ENCODE measurements at places on chromosomes 7 and 10. TPM values are rescaled to one million over a fixed set of nuclear protein-coding genes. Genes with fewer than 3 reads are reported as not detected.

Gene CRYGN
- 0.15 TPM for total RNA-seq

Gene ZPBP
- total RNA-seq: not detected

Gene PAPOLB
- 0.11 TPM for total RNA-seq

Gene MINPP1
- total RNA-seq: 28.2 TPM

Gene ESYT2
- total RNA-seq: 68.8 TPM

Gene TCF7L2
- 114 TPM for total RNA-seq

Gene OSBPL3
- 11.0 TPM for total RNA-seq

Gene KDM7A
- 33.4 TPM for total RNA-seq

Gene GRM3
- not detected for total RNA-seq

Gene ADAMTS14
- total RNA-seq: 0.95 TPM

Gene NDUFA5
- 98.6 TPM for total RNA-seq

Gene NEUROG3
- 2.4 TPM for total RNA-seq

Gene C7orf25
- total RNA-seq: 6.0 TPM

Gene HACD1
- 6.1 TPM for total RNA-seq

Gene COBL
- 75.7 TPM for total RNA-seq

Gene BAMBI
- 0.85 TPM for total RNA-seq

Gene CDK1
- 12.9 TPM for total RNA-seq

Gene FAM25G
- total RNA-seq: 2.9 TPM

Gene ASB10
- not detected for total RNA-seq

Gene UNCX
- total RNA-seq: not detected

Gene IGF2BP3
- not detected for total RNA-seq

Gene ATOH7
- 0.22 TPM for total RNA-seq

Gene CPA4
- total RNA-seq: not detected

Gene ANKRD7
- total RNA-seq: not detected

Gene PON1
- not detected for total RNA-seq

Gene TACR2
- total RNA-seq: 26.8 TPM

Gene SH2D4B
- total RNA-seq: not detected

Gene NRG3
- total RNA-seq: 0.18 TPM

Gene WEE2
- total RNA-seq: not detected
